ENCODE measurements at places on chromosomes 2 and 18.
A peak's percentile ranks its signal among the peaks of the same experiment; 100 is the strongest.

DNA sequence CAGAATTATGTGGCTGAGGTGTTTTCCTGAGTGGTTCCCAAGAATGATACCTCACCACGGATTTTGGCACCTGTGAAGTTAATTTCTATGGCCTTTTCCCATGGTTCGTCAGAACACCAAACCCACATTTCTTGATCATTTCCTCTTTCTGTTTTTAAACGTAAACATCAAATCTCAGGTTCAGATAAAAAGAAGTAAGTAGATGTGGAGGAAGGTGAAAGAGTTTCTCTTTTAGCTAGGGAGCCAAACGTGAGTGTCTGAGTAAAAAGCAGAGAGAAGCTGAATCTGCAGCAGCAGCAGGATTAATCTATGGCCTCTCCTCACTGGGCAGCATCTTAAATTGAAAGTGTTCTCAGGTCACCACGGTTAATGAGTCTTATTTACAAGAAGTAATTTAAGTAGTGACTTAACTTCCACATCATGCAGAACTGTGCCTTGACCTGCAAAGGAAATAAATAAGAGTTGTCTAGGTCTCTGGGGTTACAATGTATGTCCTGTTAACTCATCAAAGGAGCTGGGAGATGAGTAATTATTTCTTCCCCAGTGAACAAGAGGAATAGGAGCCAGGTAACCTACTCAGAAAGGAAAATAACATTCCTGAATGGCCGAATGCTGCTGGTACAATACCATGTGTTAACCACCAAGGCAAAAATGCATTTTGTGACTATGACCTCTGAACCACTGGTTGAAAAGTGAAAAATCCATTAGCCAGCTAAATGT lies 139.6 kb upstream of the NETO1 start:
- peak; percentile 89 for DNase-seq

DNA sequence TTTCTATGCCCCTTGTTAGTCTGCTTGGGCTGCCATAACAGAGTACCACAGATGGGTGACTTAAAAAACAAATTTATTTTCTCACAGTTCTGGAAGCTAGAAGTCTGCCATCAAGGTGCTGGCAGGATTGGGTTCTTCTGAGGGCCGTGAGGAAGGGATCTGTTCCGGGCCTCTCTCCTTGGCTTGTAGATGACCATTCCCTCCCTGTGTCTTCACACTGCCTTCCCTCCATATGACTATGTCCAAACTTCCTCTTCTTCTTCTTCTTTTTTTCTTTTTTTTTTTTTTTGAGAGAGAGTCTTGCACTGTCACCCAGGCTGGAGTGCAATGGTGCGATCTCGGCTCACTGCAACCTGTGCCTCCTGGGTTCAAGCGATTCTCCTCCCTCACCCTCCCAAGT lies 13.1 kb upstream of the CCNYL1 start:
- no peak for DNase-seq

DNA sequence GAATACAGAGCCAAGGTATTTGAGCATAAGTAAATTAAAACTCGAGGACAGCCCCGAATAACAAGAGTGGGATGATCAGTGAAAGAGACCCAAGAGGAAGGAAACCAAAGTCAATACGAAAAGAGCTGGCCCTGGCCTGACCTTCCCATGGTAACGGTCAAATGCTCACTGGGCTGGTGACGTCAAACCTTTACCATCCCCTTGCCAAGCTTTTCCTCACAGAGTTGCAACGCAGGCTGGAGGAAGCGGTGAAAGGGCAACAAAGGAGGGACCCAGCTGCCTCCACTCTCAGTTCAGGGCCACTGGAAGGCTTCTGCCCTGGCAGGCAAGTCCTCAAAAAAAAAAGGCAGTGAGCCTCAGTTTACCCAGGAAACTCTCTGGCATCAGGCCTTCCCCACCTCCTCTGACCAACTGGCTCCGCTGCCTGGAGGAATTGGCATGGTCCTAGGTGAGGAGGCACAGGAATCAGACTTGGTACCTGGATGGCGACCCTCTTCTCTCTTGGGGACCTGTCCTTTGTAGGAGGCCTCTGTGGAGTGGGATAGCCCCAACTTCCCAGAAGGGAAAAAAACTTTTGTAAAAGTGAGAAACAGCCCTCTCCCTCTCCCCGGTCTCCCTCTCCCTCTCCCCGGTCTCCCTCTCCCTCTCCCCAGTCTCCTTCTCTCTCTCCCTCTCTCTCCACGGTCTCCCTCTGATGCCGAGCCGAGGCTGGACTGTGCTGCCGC lies 212.4 kb downstream of the ANAPC1 start:
- no peak for DNase-seq

DNA sequence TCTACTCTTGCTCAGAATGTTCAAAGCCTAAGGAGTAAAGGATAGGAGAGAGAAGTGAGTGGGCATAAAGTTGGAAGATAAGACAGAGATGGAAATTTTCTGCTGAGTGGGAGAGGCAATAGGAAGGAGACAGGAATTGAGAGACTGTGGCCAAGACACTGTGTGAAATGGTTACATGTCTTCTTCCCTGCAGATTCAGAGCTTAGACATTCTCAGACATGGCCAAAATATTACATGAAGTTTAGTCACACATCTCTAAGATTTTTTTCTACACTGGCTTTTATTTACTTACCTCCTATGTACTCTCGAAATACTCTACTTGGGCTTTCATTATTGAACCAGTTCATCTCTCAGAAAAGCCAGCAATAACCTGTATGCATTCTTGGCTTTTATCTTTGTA lies 363.0 kb upstream of the FANCL start:
- DNase-seq = no peak

DNA sequence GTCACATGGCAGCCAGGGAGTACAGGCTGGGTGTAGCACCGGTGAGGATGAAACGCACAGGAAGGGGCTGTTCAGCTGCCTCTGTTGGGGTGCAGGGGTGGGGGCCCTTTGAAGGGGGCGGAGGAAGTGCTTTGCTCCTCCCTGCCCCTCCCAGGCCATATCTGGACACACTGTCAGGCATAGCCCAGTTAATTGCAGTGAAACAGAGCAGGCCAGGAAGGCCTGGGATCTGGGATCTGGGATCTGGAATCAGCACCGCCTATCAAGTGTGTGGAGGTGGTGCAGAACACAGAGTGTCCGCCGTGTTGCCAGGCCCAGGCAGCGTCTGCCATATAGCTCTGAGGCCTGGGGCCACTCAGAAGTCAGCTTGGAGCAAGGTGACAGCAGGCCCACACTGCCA lies 119.3 kb upstream of the MSH2 start:
- no peak for DNase-seq

GRCh38 chr18:21112543-21113105 lies 1.0 kb upstream of the ROCK1 start:
- no peak for DNase-seq

- DNase-seq = no peak
Observed at GRCh38 chr18:27794181-27794926, 382.6 kb downstream of the CDH2 start.

GRCh38 chr18:25896178-25896780 lies 194.1 kb downstream of the SS18 start:
- DNase-seq = peak; percentile 33

DNA sequence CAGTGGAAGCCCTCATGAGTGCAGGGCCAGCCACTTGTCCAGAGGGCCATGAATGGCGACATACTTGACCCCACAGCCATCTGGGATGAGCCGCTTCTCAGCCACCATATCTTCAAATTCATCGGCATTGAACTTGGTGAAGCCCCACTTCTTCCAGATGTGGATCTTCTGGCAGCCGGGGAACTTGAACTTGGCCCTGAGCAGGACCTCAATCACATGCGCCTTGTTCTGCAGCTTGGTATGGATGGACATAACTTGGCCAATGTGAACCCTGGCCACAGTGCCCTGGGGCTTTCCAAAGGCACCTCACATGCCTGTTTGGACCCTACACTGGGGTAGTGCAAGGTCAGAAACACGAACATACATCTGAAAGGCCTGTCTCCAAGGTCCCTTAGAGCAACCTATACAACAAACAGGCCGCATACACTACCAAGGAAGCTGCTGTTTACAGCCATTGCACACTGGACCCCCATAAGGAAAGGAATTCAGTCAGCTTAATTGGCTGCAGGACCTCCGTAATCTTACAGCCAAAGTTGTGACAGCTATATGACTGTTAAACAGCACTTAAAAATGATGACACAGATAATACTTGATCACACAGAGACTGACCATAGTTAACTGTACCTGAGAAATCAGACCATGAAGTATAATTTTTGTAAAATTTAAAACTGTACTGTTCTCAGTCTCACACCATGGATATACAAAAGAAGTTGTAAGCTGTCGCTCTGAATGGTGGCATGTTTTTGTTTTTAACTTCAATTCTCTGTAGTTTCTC lies 53.8 kb downstream of the USP34 start:
- DNase-seq = no peak

GRCh38 chr2:164560181-164560792 lies 61.0 kb downstream of the GRB14 start:
- DNase-seq = peak; percentile 2

DNA sequence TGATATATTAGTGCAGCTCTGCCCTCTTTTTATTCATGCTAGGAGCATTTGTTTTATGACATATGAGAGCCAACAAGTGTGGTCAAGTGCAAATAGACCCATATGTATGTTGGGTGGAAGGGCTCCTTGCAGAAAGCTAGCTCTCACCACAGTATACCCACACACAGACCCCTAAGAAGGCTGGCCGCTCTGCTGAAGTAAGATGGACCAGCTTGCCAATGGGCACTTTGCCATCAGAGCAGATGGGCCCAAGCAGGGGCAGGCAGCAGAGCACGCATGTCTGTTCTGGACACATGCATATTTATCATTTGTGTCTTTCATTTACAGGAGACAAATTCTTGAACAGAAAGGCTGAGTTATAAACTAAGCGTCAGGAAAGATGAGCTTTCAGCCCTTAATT lies 187.5 kb upstream of the DTNA start:
- DNase-seq = no peak

DNA sequence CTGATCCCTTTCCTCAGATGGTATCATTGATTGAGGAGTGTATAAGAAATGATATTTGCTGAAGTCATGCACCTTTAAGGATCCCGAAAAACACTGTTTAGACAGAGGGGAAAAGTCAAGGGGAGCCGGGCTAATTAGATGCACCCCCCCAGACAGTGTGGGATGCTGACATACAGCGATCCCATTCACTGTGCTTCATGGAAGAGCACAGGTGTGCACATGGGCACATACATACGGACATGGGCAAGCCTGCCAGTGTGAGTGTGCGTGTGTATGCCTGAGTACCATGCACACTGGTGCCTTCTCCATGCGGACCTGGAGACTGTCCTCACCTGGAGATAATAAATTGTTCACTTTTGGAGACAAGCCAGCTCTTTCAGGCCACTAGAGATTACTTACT lies 22.6 kb downstream of the MEIS1 start:
- no peak for DNase-seq

DNA sequence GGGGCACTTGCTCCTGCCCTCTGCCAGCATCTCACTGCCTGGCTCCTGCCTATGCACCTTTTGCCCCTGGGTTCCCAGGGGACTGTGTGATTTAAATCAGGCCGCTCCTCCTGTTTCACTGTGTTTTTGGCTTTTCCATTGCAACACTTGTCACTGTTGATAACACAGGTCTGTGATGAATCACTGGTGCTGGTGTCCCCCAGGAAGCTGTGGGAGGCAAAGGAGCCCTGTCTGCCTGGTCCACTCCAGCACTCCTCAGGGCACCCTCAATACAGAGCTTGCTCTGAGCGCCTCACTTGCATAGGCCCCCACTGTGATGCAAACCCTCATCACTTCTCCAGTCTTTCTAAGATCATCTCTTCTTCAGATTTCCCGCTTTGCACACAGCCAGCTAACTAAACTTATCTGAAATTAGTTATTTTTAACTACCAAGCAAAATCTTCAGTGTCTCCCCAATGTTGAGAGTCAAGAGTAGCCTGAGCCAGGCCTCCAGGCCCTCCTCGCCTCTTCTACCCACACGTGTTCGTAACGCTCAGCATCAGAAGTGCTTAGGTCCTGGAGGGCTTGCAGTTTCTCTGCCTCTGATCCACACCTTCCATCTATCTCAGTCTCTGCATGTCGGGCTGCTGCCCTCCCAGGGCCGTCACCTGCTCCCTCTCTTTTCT lies 2.8 kb downstream of the TMEM18 start:
- DNase-seq = no peak

- DNase-seq = no peak
Observed at GRCh38 chr2:16729335-16729734, 63.7 kb upstream of the CYRIA start.

GRCh38 chr2:238158509-238159070 lies at the start of gene ERFE:
ERFE (plus strand) TSS chr2:238158970; CDS start chr2:238159008, 38 bp downstream.
- no peak for DNase-seq

GRCh38 chr2:43011158-43011491 lies 215.3 kb downstream of the ZFP36L2 start:
- no peak for DNase-seq

DNA sequence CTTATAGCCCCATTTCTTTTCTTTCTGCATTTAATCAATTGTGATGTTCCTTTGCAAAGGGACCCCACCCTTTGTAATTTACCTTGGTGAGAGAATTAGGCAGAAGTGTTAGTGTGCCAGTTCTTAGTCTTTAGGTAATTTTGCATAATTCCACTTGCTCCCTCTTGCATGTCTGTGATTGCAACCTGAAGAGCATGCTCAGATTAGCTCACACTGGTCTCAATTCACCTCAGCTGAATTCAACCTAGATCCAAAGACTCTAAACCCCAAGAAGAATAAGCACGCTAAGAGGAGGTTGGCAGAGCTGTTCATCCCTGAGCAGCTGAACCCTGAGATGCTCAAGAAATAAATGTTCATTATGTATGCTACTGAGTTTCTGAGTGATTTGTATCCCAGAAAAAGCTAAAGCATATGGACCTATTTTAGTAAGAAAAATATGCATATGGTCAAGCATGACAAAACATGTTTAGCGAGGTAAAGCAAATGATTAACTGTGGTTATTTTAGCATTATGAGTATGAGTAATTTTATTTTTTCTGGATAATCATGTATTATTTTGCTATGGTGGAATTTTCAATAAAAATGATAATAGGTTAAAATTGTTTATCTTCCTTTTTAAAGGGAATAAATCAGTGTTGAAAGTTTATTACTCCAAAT lies 299.2 kb upstream of the ZSWIM2 start:
- DNase-seq = peak; percentile 1

- no peak for DNase-seq
Observed at GRCh38 chr2:159183346-159183745, 103.2 kb downstream of the WDSUB1 start.

- DNase-seq = no peak
Observed at GRCh38 chr2:230586328-230586982, 126.2 kb upstream of the CAB39 start.

- no peak for DNase-seq
Observed at GRCh38 chr2:12052796-12053195, 306.4 kb downstream of the LPIN1 start.

GRCh38 chr2:129751409-129751808 lies 228.1 kb upstream of the RAB6C start:
- no peak for DNase-seq

GRCh38 chr2:23656597-23656973 lies 270.3 kb downstream of the ATAD2B start:
- DNase-seq = no peak

DNA sequence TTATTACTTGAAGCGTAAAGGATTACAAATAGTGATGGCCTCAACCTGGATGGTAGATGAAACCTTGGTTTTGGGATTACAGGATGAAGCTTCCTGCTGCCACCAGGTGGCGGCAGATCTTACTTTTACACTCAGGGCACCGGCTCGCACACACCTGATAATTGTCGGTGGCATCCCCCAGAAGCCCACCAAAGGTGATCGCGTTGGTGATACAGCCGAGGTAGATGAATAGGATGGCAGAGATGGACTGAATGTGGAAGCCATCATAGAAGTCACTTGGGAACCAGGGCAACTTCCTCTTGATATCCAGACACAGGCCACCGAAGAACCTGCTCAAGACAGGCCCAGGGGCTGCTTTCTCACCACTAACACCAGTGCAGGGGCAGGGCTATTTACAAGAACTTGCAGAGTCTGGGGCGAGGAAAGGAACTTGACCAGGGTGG lies 51.8 kb downstream of the MTHFD2 start:
- peak; percentile 9 for DNase-seq

GRCh38 chr2:163812926-163813520 lies 77.2 kb upstream of the FIGN start:
- DNase-seq = peak; percentile 14

Measured in mammary epithelial cell (primary cell).